ENCODE measurements at places on chromosomes 16 and 17.

DNA sequence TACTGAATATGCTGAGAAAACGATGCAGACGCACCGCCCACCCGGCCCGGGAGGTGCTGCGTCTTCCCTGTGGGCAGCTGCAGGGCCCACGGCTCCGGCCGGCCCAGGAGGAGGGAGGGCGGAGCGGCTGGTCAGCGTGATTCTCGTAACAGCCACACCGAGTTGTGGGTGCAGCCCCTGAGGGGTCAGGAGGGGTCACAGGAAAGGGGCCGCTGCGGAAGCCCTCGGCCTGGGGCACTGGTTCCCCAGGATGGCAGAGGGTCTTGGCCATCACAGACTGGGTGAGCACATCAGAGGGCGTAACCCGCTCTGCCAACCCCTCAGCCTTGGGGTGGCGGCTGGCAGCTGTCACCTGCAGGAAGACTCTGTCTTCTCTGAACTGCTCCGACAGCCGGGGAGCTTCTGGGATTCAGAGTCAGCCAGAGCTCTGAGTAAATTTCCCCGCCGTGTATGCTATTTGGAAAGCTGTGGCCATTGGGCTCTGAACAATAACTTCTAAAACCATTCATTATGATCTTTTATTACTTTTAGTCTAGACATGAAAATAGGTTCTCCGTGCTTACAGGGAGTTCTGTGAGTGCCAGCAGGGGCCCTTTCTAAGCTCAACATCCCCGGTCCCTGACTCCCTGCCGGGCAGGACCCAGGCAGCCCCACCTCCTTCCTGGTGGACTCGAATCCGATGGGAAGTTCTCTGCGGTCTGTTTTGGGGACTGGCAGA, 87.4 kb upstream of the CHMP6 start:
- DNase-seq: no peak

DNA sequence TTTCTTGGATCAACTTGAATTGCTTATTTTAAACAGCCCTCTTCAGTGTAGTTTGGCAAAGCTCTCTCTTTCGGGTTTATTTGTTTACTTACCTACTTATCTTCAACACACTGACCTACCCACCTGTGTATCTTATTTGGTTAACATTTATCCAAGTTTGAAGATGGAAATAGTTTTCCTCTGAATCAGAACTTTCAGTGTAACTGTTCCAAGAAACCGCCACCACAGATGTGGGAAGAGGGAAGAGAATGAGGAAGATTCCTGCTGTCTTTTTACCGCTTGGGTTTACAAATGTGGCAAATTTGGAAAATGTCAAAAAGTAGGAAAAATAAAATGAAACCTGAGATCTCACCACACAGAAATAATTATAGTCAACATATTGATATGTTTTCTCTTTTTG, 115.8 kb downstream of the MSI2 start:
- no peak for DNase-seq

GRCh38 chr17:80645706-80646325, 101.2 kb downstream of the RPTOR start:
- DNase-seq: no peak

- DNase-seq: no peak
Measured at GRCh38 chr16:30414159-30414558, 6.8 kb downstream of the ZNF771 start.

DNA sequence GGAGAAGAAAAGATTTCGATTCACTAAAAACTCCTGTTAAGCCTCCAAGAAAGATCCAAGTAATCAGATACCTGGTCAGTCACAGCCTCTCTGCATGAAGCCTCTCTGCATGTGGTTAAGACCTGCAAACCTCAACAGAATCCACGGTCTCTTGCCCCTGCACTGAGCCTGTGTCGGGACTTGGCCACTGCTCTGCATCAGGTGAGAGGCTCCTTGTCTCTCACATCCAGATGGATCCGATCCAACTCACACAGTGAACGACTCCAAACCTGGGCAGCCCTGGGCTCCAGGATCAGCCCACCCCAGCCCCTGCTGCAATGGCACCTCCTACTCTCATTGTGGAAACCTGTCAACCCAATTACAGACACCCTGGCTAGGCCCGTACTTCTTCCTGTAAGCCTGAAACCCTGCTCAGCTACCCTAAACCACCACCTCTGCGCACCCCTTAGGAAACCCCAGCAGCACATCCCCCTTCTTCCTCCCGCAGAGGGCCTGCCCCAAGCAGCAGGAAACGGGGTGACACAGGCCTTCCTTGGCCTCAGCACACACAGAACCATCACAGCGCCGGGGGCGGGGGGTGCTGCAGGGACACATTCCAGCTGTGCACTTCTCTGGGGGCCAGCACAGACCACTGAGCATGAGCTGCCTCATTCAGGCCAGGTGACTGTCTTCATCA, 129.5 kb downstream of the ANKRD11 start:
- DNase-seq: no peak

DNA sequence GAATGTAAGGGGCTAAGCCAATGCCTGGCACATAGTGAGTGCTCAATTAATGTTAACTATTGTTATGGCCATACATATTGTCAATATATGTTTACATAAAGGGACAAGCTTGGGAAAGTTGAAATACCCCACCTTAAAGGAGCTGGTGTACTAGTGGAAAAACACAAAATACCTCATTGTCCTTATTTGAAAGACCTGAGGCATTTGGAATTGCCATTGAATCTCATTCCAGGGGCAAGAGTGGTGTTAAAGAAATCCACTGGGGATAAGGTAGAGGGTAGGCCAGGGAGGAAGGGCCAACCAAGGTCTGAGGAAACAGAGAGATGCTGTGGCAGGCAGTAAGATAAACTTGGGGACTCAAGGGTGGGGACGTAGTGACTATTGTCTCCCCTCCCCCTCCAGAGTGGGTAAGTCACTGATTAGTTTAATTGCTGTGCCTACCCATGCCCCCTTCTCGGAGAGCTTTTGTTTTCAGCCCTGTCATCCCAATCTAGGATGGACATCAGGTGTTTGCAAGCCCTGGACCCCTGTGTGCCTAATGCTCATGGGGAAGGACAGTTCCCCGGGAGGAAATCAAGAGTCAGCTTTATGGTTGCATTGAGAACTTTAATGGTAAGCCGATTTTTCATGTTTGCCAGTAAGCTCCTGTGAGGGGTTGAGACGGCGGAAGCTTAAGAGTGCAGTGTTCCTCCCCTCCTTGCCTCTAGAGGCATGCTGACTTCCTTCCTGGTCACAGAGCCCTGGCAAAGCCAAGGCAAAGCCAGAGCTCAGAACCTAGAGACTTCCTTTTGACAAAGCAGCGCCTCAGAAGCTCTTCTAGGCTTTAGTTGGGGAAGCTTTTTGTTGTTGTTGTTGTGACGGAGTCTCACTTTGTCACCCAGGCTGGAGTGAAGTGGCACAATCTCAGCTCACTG, 2.5 kb upstream of the HEATR9 start:
- no peak for DNase-seq

DNA sequence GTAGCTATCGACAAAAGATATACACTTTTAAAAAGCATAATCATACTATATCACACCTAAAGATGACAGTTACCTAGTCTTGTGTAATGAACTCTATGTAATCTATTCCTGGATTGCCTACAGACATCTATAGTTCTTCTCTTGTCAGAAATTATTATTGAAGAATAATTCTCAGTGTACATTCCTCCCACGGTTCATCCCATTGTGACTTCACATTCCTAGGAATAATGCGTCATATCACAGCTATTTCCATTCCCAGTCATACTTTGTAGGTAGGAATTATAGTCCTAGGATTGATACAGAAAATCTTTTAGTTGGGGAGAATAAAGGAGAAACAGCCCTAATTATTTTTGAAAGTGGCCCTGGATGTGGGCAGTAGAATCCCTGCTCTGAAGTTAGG, 44.0 kb upstream of the ABCC11 start:
- no peak for DNase-seq

GRCh38 chr16:1707193-1707790, 1.3 kb downstream of the MAPK8IP3 start:
- no peak for DNase-seq

Measured in SW 1271 (cell line).